AG10803 (cell line): ENCODE measurements at places on chromosomes 3 and 15.

DNA sequence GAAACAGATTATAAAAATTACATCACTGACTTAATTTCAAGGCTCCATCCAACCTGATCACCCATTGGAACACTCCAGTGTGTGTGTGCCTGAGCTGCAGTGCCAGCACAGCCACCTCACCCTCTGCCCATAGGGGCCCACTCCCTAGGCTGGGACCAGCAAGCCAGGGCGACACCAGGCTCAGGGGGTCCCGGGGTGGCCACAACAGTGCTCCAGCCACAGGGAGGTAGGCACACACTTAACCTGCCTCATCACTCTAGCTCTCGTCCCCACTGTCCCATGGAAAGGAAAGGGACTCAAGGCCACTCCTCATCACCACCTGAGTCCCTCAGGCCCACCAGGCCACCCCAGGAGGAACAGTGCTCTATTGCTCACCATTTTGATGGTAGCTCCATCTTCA lies 24.9 kb downstream of the ZXDC start:
- DNase-seq, result no peak

DNA sequence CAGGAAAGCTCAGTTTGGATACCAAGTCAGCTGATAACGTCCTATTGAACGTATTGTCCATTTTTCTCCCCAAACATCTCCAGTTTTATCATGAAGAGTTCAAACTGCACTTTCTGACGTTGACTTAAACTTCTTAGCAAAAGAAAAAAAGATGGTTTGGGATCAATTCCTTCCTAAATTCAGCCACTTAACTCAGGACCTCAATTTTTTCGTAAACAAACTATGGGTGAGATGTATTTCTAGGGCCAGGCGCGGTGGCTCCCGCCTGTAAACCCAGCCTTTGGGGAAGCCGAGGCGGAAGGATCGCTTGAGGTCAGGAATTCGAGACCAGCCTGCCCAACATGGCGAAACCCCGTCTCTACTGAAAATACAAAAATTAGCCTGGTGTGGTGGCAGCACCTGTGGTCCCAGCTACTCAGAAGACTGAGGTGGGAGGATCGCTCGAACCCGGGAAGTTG lies 464 bp upstream of the MRPS25 start:
- no peak for DNase-seq

DNA sequence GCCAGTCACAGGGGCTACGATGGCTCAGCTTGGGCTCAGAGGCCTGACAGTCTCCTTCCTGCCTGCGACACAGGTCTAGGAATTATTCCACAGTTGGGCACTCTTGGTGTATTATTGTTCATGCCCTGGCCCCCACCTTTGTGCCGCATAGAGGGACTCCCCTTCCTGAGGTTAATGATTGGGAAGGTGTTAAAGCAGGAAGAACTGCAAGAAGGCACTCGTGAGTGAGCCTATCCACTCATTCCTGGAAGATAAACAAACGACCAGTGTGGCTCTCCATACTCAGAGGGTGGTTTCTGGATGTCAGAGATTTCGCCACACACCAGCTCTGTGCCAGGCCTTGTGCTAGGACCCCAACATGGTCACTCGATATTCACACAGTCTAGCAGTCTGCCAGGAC lies 12.3 kb downstream of the LIPC start:
- DNase-seq, result no peak

DNA sequence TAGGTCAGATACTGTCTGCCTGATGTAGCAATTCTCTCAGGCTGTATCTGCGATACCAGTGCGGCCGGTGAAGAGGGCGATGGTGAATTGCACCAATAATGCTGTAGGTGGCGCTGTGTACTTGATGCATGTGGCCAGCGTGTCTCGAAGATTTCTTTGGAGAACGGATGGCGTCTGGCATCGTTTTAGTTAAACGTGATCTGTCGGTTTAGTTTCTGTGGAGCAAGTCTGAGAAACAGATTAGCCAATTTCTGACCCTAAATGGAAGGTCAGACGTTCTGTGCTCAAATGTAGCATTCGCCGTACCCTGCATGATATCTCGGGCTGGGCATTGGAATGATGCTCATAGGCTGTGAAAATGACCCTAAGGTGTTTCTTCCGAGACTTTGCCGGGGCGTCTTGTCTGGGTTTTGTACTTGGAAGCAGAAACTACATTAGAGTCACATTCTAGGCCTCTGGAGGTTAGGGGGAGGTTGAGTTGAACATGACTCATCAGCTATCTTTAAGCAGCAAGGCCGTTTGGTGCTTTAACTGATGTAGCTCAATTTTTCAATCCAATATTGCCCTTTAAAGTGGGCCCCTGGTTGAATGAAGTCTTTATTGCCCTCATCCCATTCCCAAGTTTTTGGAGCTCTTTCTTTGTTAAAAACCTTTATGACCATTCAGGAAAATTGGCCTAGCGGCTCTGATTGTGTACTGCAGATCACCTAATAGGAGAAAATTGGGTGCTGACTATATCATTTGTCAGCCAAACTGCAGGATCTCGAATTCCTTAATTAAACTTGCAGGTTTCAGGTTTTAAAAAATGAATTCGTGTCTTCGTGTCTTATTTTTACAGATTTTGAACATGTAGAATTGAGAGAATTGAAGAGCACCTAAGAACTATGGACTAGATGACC lies 80.0 kb downstream of the SQOR start:
- DNase-seq, result peak; percentile 54

GRCh38 chr3:47299381-47300318 lies 16.9 kb downstream of the KLHL18 start:
- DNase-seq, result no peak

DNA sequence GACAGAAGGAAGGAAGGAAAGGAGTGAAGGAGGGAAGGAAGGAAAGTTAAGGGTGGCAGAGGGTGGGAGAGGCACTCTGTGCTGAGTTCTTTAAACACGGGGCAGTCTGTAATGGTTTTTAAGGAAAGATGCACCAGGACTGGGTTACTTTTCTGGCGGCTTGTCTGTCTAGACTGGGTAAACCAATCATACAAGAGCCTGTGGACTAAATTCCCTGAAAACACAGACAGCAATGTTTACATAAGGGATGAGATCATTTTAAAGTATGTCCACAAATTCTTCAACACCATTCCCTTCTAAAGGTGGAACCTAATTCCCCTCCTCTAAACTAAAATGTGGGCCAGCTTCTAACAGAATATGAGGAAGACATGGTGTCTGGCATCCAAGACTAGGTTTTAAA lies 235.5 kb upstream of the IGF1R start:
- no peak for DNase-seq

- DNase-seq, result no peak
Observed at GRCh38 chr3:3799173-3800079, at the start of gene LRRN1. TSS of gene LRRN1 (plus strand) at chr3:3799431. CDS start at chr3:3844642, 45,211 bp downstream.

GRCh38 chr3:115663414-115663813 lies 40.1 kb downstream of the GAP43 start:
- DNase-seq, result no peak

DNA sequence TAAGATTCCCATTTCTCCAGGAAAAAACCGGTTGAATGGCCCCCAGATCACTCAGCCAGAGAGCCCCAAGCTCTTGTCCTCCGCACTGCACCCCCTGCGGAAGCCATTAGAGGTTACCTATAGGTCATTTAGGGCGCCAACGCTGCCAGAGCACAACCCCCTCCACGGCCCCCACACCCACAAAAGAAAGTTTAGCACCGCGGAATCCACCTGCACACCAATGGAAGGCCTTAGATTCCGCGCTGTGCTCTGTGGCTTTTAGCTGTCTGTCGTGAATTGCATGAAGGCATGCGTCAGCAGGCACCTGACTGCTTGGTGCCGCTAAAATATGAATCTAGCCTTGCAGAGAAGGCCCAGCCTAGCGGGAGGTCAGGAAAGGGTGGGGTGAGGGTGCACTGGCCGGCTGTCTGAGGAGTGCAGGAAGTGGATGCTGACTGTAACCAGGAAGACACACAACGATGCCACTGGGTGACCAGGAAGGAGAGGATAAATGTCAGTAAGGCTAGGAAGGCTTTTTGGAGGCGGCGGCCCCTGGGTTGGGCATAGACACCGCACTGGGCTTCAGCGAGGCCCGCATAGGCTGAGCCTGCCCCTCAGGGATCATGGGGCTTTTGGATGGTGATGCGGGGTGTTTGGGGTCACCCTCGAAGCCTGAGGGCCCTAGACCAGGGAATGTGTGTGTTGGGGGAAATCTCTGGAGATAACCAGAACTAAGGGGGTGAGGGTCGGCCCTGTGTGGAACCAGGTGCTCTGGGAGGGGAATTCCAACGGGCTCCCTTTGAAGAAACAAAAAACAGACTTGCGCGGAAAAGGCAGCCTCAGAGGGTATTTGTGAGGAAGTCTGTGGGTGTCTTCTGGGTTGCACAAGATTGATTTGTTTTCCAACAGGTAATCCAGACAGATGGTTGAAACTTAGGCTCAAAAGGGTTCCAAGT lies 976 bp upstream of the NUP210 start:
- no peak for DNase-seq
